ENCODE measurements at places on chromosomes 2 and 18. TPM values are rescaled to one million over a fixed set of nuclear protein-coding genes. Genes with fewer than 3 reads are reported as not detected.

The PROC gene
- total RNA-seq: 5.6 TPM

The ATP6V1B1 gene
- total RNA-seq: 1.8 TPM

The STARD6 gene
- not detected for total RNA-seq

The SP140 gene
- total RNA-seq: not detected

The KCNS3 gene
- 1.3 TPM for total RNA-seq
